Natural killer cell treated with Interleukin-12 subunit alpha and Interleukin-12 subunit beta and Interleukin-15 and Interleukin-18, amount 100 ng/mL, for 72 hours (primary cell): ENCODE measurements at places on chromosomes 16 and 17.

DNA sequence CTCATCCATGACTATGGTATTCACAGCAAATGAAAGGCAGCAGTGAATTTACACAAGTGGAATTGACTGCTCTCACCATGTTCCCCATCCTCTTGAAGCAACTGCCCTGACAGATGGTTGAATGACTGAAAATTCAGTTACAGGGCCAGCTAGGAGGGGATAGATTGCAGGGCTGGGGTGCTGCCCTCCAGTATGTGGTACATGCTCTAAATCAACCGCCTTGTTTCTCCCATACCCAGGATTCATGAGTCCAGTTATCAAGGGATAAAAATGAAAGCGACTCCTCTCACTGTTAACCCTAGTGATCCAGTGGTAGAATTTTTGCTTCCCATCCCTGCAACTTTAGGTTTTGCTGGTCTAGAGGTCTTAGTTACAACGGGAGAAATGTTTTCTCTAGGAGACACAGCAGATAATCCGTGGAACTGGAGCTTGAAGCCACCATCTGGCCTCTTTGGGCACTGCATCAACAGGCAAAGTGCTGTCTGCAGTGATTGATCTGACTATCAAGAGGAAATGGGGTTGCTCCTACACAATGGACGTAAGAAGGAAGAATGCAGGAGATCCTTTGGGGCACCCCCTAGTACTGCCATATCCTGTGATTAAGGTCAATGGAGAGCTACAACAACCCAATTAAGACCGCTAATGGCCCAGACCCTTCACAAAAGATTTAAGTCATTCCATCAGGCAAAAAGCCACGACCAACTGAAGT is 32.0 kb downstream of the SCPEP1 start:
- DNase-seq = peak; percentile 64

GRCh38 chr16:30774367-30775130 is 12.4 kb downstream of the RNF40 start:
- DNase-seq = peak; percentile 51

DNA sequence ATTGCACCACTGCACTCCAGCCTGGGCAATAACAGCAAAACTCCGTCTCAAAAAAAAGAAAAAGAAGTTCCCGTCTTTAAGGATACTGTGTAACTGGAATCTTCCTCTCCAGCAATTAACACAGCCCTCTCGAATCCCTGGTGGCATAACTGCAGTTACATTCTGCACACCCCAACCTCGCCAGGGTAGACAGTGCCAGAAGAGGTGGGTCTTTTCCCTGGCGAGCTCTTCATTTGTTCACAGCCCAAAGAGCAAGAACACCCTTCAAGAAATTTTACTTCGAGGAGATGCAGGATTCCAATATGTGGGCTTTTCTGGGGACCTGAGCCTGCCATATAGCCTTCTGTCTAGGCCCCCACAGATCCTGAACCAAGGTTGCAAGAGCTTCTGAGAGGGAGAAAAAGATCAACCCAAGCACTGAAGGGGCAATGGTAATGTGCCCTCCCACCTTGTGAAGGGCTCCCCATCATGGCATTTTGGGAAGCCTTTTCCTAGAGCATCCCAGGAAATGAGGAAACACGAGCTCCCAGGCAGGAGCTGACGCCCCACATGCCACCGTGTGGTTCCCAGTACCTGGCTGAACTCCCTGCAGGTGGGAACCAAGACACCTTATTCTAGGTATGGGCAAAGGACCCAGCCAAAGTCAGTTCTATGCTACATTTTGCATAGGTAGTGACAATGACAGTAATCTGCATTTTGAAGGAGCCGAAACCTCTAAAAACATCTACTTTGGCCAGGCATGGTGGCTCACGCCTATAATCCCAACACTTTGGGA is 26.9 kb downstream of the TK2 start:
- DNase-seq = no peak

DNA sequence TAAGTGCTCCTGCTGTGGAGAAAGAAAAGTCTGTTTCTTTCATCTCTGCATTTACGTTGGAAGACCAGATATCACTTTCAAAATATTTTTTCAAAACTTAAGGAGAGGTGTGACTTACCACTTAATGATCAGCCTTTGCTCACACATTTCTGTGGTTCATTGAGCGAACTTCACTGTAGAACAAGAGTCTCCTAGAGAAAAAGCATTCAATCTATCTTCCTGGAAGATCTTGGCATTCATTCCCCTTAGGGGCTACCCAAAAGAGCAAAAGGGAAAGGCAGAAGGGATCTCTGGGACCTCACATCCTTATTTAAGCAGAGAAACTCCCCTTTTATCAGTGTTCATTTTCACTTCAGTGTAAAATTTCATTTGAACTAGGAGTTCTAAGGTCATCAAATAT is 61.2 kb downstream of the HS3ST3A1 start:
- no peak for DNase-seq

GRCh38 chr17:65684631-65685030 is 123.2 kb upstream of the AXIN2 start:
- no peak for DNase-seq

- no peak for DNase-seq
These were observed 3.7 kb downstream of the TMEM101 start for GRCh38 chr17:44010966-44011647.

GRCh38 chr16:58541711-58542110 is 26.4 kb downstream of the SETD6 start:
- DNase-seq = no peak

- DNase-seq = no peak
These were observed 1.7 kb downstream of the RPH3AL start for GRCh38 chr17:350706-351448.

- DNase-seq = no peak
These were observed 139.6 kb downstream of the CDK5R1 start for GRCh38 chr17:32626379-32626791.

DNA sequence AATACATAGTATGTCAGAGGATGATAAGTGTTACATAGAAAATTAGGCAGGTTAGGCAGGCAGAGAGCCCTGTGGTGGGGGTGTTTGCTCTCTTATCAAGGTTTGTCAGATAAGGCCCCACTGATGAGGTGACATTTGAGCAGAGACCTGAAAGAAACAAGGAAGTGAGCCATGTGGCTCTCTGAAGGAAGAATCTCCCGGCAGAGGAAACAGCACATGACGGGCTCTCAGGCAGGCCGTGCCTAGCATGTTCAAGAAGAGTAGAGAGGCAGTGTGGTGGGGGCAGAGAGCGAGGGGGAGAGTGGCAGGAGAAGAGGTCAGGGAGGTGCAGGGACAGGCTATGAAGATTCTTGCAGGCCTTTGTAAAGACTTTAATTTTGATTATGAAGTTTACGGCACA is 82.0 kb upstream of the ASIC2 start:
- DNase-seq = no peak

- no peak for DNase-seq
These were observed 118.5 kb upstream of the ZFHX3 start for GRCh38 chr16:73166441-73166851.
